ENCODE measurements at places on chromosomes 3 and 15.

DNA sequence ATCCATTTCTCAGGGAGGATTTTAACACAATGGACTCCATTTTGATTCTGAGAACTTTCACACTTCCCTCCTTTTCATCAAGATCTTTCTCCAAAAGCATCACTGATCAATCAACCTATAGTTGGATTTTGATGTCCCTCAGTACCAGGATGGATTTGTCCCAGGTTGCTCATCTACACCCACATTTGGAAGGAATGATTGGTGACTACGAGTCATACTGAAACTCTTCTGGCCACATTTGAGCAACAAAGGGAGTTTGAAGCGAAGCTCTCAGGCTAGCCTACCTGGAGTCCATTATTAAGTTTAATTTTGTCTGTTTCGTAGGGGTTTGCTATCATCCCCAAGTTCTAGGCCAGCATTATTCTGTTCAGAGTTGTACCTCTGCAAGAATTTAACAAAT lies 31.3 kb upstream of the ATP8B4 start:
- no peak for DNase-seq

- no peak for DNase-seq
Measured at GRCh38 chr15:56871867-56872266, 46.6 kb upstream of the TCF12 start.

DNA sequence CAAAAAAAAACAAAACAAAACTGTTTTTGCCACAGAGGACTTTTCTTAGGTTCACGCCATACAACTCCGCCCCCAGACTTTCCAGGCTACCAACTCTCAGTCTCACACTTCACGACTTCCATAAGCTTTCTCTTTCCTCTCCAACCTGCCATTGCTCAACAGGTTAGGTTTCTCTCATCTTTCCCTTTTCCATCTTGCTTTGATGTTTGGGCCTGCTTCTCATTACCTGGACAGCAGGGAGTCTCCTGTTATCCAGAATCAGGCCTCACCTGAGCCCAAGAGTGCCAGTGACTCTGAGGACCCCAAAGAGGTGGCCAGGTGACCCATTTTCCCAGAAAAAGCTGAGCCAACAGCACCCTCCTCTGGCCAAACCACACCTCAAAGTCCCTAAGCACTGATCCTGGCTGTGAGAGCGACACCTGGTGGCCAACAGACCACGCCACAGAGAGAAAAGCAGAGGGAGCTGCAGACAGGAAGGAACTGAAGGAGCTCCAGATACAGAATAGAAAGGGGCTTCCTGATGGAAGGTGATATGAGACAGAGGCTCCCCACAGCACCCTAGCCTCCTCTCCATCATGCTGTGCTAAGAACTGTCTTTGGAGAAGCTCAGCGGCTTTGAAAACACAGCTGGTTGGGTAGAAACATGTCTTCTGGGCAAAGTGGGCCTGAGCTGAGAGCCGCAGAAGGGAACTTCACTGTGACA lies 4.0 kb downstream of the CCDC51 start:
- peak; percentile 77 for DNase-seq

GRCh38 chr15:80659375-80659774 lies 35.7 kb upstream of the ABHD17C start:
- peak; percentile 55 for DNase-seq

- peak; percentile 78 for DNase-seq
Measured at GRCh38 chr15:84992157-84992944, 10.7 kb downstream of the PDE8A start.
